ENCODE measurements at places on chromosomes 5 and 9.

DNA sequence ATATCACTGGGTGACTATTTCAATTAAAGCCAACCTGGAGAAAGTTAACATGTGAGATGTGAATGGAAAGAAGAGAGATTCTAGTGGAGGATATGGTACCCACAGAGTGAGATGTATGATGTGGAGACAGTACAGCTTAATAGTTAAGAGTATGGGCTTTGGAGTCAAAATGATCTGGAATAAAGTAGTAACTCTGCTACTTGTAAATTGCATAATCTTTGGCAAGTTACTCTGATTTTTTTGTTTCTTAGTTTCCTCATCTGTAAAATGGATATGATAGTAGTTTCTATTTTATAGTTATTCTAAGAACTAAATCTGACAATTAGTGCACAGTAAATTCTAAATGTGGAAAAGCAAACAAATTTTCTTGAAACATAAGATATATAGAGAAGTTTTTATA, 79.2 kb downstream of the ISOC1 start:
- no peaks in the 10 kb centered on the region for H3K4me1 ChIP-seq
- DNase-seq: no peak
- no peak overlapping the region for H3K27ac ChIP-seq

DNA sequence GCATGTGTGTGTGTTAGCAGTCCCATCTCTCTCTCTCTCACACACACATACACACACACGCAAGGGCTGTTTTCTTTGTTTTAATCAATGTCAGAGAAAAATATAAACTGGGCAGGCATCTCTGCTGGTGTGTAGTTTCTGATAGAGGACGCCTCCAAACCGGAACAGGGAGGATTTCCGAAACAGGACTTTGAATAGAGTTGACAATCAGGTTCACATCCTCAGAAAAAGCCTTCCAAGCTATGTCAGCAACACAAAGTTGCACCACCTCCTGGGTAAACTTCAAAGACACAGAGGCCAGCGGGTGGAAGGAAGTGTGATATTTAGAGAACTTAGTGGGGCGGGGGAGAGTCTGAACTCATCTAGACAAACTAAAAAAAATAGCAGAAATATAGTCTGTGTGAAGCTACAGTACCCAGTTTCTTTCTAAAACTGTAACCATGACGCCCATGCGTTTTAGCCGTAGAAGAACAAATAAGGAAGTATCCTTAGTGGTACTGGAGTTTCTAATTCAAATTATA, 1.2 kb downstream of the ST8SIA4 start:
- H3K4me3 ChIP-seq: peak overlapping the region; percentile 55
- peaks cover 5% of the 10 kb centered on the region for H3K4me1 ChIP-seq
- H3K27me3 ChIP-seq: no peaks in the 10 kb centered on the region

DNA sequence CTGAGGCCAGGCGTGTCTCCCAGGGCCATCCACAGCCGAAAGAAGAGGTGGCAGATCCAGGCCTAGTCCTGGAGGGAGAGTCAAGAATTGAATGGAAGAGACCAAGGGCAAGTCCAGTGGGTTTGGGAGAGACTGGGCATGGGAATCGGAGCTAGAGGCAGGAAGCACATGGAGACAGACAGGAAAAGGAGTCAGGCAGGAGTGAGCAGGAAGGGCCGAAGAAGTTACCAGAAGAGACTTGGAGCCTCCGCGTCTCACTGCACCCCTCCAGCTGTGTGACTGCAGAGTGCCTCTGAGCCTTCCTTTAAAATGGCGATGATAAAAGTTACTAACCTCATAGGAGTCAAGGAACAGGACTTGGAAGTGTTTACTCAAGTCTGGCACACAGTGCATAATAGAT, 64.4 kb upstream of the ANGPTL2 start:
- peaks cover 24% of the 10 kb centered on the region for H3K4me1 ChIP-seq
- H3K27me3 ChIP-seq: no peaks in the 10 kb centered on the region
- DNase-seq: no peak

DNA sequence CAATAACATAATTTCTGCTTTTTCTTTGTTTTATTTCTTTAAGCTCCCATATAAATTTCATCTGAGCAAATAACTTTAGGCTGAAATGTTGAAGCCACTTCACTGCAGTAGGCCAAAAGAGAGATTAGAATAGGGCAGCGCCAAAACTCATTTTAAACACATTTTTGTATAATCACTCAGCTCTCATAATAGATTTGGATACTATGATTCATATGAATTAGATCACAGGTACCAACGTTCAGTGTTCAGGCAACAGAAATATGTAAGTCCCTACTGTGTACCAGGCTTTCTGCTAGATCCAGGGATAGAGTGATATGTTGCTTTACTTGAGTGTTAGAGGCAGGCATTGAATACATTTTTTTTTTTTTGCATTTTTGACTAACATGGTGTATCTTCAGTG, 370.5 kb downstream of the PTPRD start:
- no peaks in the 10 kb centered on the region for H3K36me3 ChIP-seq
- H3K4me1 ChIP-seq: no peaks in the 10 kb centered on the region
- H3K27ac ChIP-seq: no peak overlapping the region
- no peak overlapping the region for H3K4me3 ChIP-seq
- DNase-seq: no peak
- H3K27me3 ChIP-seq: no peaks in the 10 kb centered on the region

DNA sequence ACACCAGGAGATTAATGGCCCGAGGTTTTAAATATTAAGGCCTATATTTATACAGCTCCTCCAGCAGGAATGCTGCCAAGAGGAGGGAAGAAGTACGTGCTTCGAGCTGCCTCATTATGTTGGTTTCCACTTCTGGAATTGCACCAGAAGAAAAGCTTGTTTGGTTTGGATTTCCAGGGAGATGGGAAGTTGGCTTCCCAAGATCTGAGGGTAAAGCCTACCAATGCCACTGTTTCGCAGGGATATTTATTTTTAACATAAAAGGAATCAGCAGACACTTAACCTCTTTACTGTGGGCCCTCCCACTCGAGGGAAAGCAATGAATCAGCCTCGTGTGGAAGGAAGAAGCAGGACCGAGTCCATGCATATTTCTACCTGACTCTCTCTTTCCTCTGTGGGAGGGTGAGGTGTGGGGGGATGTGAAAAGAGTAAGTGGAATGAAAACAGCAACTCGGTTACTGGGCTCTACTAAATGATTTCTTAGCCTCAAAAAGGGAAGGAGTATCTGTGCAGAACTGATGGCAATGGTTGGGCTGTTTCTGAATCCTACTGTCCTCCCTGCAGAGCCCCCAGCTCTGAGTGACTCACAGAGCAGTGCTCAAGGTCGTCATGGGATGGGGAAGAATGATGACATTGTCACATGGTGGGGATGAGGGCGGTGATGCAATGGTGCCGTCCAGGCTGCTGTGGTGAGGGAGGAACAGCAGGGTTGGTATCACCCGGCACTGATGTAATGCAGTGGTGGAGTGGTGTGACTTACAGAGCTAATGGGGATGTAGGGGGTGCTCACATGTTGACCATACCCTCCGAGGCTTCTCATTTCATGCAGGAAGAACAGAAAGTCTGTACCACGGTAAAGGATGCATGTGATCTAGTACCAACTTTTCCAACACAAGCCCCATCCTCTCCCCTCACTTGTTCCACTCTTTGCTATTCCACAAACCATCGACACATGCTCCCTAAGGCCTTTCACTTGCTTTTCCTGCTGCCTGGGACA, 215.0 kb upstream of the PANK3 start:
- H3K4me3 ChIP-seq: no peak overlapping the region
- DNase-seq: peak; percentile 78
- H3K27ac ChIP-seq: no peak overlapping the region
- no peaks in the 10 kb centered on the region for H3K36me3 ChIP-seq
- peaks cover 4% of the 10 kb centered on the region for H3K4me1 ChIP-seq

DNA sequence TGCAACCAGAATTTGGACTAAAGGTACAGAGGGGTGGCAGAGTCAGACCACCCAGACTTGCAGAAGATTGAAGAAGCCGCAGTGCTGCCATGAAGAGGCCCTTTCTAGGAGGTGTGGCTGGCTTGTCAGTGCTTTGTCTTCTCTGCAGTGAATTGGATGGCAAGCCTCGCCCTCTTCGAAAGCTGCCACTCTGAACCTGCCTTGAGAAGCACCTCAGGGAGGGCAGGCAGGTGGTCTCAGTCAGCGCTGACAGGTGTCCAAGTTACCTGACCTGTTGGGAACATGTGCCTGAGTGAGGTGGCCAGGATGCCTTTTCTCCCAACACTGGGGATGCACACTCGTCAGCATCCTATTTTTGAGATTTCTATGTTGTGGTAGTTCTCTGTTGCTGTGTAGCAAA, 6.2 kb downstream of the TENT4A start:
- no peak for DNase-seq
- no peaks in the 10 kb centered on the region for H3K36me3 ChIP-seq
- no peak overlapping the region for H3K27ac ChIP-seq
- H3K27me3 ChIP-seq: no peaks in the 10 kb centered on the region

Data from upper lobe of right lung (tissue), 1 donor.